AG04450 (cell line): ENCODE measurements at places on chromosomes 5 and 9.

DNA sequence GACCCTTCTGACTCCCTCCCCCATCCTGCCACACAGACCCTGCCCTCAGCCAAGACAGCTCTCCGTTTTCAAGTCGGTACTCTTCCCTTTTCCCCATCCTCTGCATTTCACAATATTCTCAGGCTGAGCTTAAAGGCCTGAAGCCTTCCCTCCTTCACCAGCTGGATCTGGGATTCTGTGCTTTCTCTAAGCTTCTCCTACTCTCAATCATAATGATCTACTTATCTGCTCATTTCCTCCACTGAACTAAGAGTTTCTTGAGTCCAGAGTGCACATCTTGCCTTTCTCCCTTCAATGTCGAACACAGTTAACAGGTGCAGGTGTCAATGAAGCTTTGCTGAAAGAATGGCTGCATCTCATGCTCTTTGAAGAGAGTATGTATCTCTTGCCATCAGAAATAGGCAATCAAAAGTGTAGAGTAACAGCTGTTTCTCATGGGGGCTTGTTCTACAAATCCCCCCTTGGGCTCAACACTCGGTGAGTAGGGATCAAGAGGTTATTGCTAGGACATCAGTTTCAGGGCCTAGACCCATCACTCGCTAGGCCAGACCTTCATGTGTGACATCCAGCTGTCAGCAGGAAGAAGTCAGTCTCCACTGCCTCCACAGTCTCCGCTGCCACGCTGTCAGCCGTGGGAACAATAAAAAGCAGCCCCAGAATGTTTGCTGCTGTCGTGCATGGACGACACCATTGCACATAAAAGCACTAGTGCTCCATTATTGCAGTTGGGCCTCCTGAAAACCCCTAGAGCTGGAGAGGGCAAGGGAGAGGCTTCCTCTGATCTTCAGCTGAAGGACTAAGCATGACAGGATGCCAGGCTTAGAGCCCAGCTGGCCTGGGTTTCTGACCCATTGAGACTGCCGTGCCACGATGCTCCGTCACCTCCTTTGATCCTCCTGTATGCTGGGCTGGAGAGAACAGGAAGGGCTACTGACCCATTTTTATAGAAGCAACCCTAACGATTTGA, 23.7 kb downstream of the TRAF1 start:
- no peak for DNase-seq

DNA sequence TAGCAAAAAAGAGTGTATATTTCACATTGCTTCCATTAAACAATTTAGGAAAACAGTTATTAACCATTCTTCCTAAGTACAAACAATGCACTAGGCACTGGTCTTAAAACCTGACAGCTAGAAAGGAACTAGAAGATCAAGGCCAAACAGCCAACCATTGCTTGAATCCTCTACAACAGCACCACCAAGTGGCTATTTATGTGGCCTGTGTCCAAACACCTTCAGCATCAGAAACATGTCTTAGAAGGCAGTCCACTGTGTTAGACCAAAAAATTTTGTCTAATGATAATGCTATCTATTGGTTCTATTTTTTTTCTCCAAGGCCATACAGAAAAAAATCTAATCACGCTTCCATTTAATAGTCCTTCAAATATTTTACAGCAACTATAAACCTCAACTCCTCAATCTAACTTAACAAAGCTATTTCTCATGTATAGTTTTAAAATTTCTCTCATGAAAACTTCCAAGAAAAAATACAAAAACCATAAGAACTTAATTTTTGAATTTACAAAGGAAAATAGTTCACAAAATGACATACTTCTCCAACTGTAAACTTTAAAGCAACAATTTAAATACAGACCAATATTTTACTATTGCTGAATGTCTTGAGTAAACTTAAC, 36.1 kb downstream of the CAAP1 start:
- no peak for DNase-seq

DNA sequence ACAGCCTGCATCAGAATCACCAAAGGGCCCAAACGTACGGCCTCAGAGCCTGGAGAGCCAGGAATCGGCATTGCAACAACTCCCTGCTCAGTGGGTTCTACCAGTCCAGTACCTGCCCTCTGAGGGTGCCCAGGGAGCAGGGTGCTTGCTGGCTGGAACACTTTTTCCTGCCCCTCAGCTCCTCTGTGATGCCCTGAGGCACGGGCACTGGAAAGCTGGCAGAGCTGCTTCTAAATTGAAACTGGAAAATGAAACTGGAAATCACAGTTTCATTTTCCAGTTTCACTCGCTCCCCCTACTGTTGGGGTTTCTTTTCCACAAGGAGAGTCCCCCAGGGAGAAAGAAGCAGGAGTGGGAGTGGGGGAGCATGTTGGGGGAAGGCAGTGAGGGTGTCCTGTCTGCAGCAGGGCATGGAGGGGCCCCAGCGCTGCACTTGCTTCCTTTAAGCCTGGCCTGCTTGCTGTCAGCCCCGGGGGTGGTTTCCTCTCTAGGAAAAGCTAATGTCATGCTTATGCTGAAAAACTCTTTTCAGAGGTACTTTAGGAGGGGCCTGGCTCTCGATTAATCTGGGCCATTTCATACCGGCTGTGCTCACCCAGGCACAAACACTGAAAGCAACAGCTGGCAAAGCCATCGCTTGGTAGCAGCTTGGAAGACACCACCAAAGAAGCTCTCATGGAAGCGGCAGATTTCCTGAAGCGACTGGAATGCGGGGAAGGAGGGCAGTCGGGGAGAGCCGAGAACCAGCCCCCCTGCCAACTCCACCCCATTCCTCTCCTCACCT, 26.2 kb downstream of the IRF1 start:
- no peak for DNase-seq

GRCh38 chr5:37615184-37615583, 224.7 kb downstream of the GDNF start:
- DNase-seq, result peak; percentile 38

- no peak for DNase-seq
Observed at GRCh38 chr5:154758493-154758892, 3.3 kb downstream of the LARP1 start.

DNA sequence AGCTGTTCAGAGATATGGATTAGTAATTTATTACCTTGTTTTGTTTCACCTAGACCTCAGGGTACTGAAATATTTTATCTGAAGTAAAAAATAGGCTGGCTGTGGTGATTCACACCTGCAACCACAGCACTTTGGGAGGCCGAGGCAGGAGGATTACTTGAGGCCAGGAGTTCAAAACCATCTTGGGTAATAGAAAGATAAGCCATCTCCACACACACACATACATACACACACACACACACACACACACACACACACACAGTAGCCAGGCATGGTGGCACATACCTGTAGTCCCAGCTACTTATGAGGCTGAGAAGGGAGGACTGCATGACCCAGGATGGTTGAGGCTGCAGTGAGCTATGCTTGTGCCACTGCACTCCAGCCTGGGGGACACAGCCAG, 3.7 kb downstream of the ANXA2R start:
- DNase-seq, result no peak
